ENCODE measurements at places on chromosomes 12 and 14. TPM values are rescaled to one million over a fixed set of nuclear protein-coding genes. Genes with fewer than 3 reads are reported as not detected.

The GAS2L3 gene
- total RNA-seq, result 20.1 TPM

The BLOC1S1 gene
- 95.1 TPM for total RNA-seq

The TAS2R43 gene
- 0.53 TPM for total RNA-seq

The ZC2HC1C gene
- total RNA-seq, result 1.3 TPM

The SMCO3 gene
- total RNA-seq, result not detected

The PTGES3 gene
- 394 TPM for total RNA-seq

The OAS1 gene
- 0.27 TPM for total RNA-seq

The TAS2R10 gene
- not detected for total RNA-seq

The LRRC10 gene
- total RNA-seq, result not detected

The VPS37B gene
- 11.4 TPM for total RNA-seq

The ACSM4 gene
- total RNA-seq, result not detected

- DNase-seq, result no peak
Measured at GRCh38 chr12:12592930-12593329, 18.7 kb upstream of the CREBL2 start.

GRCh38 chr12:40375076-40375475 lies 150.3 kb downstream of the LRRK2 start:
- no peak for DNase-seq

- DNase-seq, result no peak
Measured at GRCh38 chr14:55758796-55759195, 178.8 kb downstream of the KTN1 start.

DNA sequence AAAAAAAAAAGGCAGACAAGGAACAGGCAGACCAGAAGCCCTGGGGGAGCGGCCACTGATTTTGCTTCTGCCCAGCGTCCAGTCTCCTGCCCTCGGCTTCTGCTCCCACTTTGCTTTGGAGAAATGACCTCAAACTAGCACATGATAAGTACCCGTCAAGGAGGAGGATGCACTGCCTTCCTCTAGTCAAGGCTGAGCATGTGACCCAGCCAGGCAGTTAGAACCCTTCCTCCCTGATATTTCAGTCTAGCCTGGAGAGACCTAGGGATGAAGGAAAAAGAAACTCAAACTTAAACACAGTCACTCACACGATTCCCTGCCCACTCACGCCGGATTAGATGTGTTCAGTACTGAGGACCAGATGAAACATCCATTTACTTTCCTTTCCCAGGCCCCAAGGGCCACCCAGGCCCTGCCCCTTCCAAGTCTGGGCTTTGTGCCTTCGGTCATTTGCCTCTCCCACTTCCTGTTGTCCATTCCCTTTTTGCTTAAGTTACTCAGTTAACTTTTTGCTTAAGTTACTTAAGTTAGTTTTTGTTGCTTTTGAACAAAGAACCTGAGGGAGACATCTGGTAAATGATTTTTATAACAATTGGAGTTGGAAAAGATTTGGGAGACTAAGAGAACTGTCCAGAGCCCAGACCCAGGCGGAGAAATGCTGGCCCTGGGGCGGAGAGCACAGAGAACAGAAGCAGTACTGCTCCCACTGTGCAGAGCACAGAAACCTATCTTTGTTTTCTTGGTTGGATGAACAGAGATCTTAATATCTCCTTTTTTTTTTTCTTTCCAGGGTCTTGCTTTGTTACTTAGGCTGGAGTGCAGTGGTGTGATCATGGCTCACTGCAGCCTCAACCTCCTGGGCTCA lies 23.0 kb upstream of the TTC7B start:
- no peak for DNase-seq

GRCh38 chr12:122876731-122877130 lies 19.2 kb downstream of the VPS37B start:
- DNase-seq, result no peak

- DNase-seq, result no peak
Measured at GRCh38 chr12:65524666-65525065, 246.2 kb downstream of the MSRB3 start.

GRCh38 chr14:81331229-81332021 lies 68.7 kb downstream of the STON2 start:
- no peak for DNase-seq

- DNase-seq, result no peak
Measured at GRCh38 chr14:42480255-42480654, 873.6 kb downstream of the LRFN5 start.

DNA sequence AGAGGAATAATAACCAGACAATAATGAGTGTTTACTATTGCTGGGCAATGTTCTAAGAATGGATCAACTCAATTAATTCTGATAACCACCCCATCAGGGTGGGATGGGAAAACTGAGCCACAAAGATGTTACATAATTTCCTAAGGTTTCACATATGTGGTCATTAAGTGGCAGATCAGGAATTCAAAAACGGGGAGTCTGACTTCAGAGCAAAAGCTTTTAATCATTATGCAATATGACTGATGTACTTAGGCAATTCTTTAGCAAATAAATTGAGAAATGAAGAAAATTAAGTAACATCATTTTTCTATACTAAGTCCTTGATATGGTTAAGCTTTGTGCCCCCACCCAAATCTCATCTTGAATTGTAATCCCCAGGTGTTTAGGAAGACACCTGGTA lies 53.4 kb downstream of the PLCZ1 start:
- DNase-seq, result no peak

GRCh38 chr12:28536088-28536487 lies 345.8 kb downstream of the CCDC91 start:
- DNase-seq, result no peak

GRCh38 chr12:2084553-2085296 lies 31.9 kb downstream of the CACNA1C start:
- no peak for DNase-seq

DNA sequence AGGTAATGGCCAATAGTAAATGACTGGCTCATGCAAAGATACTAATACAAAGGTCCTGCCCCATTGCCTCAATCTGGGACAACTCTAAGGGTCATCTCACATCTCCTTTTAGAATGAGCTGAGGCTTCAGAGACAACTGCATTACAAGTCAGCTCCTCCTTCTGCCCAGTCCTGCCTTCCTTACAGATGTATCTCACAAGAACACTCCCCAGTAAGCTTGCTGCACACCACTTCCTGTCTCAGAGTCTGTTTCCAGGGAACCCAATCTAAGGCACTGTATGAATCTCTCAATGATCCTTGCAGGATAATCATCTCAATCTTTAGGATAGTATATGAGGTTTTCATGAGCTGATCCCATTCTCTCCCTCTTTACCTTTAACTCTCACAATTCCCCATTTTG lies 57.8 kb upstream of the ZDHHC17 start:
- DNase-seq, result no peak

DNA sequence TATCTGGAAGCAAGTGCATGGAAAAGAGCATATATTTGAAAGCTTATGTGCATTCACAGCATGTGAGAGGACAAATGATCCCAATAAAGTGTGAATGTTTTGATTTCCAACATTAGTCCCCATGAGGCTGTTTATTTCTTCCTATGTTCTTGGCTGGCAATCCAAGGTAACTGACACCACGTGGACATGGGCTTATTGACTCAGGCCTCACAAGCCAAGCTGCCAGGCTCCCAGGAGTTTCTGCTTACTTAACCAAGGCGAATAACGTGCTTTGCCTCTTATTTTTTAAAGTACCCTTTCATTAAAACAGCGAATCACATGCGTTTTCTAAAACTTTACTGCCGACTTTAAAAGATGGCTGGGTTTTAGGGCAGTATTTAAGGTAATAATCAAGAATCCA lies 441.7 kb downstream of the FUT8 start:
- no peak for DNase-seq

DNA sequence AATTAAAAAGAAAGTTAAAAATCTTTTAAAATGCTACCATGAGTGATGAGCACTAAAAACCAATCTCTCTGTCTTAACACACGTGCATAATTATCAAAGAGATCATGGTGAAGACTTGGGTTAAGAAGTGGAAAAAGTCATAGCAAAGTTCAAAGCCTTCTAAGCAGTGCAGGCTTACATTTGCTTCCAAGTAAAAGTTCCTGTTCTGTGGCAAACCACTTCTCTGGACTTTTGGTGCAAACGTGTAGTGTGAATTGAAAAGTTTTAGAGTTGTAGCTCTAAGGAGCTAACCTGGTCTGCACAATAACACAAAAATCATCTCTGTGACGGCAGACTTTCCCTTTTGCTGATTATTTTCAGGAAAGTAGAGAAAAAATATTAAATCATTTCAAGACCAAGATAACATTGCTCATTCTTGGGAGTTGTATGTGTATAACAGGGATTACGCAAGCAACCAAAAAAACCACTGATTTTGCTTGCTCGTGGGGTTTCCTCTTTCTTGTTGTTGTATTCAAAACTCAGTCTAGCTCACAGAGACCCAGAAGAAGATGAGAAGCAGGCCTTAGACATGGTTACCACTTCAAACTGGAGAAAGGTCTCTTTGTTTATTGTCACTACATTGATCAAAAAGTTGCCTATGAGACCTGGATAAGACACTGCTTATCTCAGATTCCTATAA lies 2.3 kb upstream of the GLIPR1 start:
- no peak for DNase-seq

DNA sequence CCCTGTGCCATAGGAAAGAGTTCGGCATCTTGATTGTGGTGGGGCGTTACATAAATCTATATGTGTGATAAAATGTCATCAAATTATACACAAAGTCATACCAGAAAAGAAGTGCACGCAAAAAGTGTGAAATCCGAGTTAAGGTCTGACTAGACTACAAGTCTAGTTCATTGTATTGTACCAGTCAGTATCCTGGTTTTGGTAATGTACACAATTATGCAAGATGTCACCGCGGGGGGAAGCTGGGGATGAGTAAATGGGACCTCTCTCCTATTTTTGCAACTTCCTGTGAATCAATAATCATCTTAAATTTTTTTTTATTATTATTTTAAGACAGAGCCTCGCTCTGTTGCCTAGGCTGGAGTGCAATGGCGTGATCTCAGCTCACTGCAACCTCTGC lies 43.2 kb upstream of the BCL11B start:
- no peak for DNase-seq

GRCh38 chr14:101783260-101784016 lies 21.9 kb downstream of the PPP2R5C start:
- no peak for DNase-seq

DNA sequence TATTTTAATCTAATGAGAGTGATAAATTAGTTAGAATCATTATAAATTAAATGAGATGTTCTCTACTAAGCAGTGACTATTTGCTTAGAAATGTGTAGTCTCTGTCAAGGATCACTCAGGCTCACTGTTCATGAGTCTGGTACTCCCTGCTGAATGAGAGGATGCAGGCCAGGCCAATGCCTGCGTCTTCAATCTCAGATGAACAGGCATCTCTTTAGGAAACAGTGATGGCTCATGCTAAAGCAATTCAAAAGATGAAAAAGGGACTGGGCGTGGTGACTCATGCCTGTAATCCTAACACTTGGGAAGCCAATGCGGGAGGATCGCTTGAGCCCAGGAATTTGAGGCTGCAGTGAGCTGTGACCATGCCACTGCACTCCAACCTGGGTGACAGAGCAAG lies 106.8 kb downstream of the ZFC3H1 start:
- DNase-seq, result no peak

DNA sequence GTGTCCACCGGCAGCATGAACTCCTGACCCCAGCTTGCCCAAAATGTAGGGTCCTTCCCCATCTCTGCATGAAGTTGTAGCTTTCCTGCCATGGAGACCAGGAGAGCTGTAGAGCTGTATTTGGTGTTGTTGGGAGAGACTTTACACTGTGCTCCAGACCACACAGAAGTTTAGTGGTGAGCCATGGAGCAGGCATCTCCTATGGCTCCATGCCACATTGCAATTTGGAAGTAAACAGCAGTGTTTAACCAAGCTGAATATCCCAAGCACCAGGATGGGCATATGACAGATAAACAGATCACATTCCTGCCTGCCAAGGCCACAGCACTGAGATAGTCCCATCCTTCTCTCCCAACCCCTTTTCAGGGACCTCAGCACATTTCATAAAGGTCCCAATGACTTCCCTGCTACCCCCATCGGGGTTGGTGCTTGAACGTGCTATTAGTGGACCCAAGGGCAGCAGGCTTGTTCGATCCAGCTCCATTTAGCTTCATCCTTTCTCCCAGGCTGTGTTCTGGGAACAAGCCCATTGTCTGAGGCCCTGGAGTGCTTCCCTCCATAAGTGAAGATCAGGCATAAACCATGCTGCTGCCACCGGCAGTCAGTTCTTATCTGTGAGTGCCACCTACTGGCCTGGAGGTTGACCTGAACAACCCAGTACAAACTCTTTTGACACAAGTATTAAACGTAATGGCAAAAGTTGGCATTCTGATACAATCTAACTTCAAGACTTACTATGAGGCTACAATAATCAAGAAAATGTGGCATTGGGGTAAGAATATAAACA lies 172.3 kb upstream of the ATXN7L3B start:
- peak; percentile 48 for DNase-seq

- DNase-seq, result no peak
Measured at GRCh38 chr12:88855301-88855700, 275.0 kb upstream of the KITLG start.

All from WTC11 (cell line).